ENCODE measurements at places on chromosomes 4 and X.
A peak's percentile ranks its signal among the peaks of the same experiment; 100 is the strongest.

DNA sequence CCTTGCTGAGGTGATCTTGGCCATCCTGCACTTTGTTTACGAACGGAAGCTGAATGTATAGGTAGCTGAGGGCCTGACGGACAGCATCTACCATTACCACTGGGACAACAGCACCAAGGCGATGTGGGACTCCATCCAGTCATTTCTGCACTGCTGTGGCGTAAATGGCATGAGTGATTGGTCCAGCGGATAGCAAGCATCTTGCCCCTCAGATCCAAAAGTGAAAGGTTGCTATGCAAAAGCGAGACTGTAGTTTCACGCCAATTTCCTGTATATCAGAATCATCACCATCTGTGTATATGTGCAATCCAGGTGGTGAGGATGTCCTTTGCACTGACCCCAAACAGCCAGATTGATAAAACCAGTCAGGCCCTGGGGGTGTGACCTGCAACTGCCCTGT is 4.2 kb upstream of the PYURF start:
- no peak for DNase-seq

- no peak for DNase-seq
These were observed 34.8 kb downstream of the ASMT start for GRCh38 chrX:1649621-1650020.

GRCh38 chr4:187184508-187184907 is 460.9 kb upstream of the FAT1 start:
- no peak for DNase-seq

DNA sequence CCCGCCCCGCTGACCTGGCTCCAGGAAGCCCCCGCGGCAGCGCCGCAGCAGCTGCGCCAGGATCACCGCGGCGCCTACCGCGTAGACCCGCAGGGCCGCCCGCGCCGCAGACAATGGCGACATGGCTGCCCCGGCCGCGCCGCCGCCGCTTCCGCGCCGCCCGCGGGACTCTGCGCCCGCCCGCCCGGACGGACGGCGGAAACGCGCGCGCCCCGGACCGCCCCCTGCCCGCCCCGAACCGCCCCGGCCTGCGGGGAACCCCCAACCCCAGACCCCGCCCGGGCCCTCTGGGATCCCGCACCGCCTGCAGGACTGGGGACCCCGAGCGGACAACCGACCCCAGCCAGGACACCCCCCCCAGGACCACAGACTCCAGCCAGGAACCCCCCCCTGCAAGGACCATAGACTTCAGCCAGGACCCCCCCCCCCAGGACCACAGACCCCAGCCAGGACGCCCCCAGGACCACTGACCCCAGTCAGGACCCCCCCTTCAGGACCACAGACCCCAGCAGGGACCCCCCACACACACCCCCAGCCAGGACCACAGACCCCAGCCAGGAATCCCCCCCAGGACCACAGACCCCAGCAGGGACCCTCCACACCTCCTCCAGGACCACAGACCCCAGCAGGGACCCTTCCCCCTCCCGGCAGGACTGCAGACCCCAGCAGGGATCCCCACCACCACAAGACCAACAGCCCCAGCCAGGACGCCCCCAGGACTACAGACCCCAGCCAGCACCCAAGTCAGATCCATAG is at the start of the genes DHRSX and ZBED1:
DHRSX (minus strand) TSS at position 174 of the 756 bp plus-strand sequence; CDS start at position 123, 51 bp downstream.
ZBED1 (minus strand) TSS at position 174 of the 756 bp plus-strand sequence. CDS start 10,257 bp downstream, outside the sequence.
- peak; percentile 50 for DNase-seq

DNA sequence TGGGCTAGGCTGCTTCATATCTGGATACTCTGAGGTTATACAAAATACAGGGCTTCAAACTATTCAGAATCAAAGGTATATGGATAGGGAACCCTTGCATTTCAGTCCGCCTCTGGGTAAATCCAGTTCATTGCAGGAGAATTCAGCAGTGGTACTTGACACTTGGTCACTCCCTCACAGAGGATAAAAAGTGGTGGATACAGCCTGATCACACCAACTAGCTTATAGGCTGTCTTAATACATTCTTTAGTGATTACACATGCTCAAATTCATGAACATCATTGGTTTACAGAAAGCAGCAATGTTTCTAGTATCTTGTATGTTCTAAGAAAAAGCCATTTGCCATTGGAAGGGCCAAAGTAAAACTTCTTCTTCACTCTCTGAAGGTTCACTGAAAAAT is 104.8 kb upstream of the PDE5A start:
- DNase-seq: no peak

DNA sequence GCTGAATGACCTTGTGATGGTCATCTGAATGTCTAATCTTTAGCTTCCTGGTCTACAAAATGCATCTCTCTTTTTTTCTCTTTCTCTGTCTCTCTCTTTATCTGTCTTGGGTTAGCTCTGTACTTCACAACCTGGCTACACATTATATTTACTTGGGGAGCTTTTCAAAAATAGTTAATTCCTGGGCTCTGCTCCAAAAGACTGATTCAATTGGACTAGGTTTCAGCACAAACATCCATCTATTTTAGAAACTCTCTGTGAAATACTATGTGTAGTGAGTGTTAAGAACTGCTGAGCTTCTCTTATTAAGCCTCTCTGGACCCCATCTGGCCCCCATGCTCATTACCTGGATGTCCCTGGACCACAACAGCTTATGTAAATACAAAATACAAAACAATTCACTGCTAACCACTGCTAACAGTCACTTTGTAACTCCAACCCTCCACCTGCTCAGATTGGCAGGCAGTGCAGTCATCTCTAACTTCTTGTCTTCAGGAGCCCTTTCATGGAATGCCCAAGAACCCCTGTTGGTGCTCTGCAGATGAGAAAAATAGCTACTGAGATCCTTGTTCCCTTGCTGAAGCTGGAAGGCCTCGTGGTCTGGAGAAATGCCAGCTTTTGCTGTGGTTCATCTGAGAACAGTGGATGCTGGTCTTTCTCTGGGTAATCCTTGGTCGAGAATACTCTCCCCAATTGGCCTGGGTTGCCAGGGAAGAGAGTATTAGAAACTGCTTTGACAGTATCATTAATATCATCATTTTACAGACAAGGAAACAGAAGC is 14.8 kb upstream of the BOD1L1 start:
- no peak for DNase-seq

GRCh38 chr4:184979461-184980124 is 38.7 kb upstream of the HELT start:
- DNase-seq: no peak

DNA sequence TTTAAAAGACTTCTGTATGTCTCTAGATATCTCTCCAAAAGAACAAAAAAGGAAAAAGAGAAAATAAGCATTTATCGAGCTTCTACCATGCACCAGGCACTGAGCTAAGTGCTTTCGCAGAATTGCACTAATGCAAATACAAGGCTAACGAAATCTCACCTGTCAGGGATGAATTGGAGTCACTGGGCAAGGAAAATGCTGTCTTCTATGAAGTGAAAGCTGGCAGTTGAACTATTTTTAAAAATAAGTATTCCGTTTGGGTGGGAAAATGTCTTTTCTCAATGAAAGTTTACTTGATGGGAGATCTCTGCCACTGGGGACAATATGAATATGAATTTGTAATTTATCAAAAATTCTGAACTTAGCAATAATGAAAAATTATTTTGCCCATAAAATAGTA is 47.6 kb downstream of the COL25A1 start:
- DNase-seq: no peak

- DNase-seq: no peak
These were observed 18.5 kb upstream of the NAT8L start for GRCh38 chr4:2040391-2041238.

DNA sequence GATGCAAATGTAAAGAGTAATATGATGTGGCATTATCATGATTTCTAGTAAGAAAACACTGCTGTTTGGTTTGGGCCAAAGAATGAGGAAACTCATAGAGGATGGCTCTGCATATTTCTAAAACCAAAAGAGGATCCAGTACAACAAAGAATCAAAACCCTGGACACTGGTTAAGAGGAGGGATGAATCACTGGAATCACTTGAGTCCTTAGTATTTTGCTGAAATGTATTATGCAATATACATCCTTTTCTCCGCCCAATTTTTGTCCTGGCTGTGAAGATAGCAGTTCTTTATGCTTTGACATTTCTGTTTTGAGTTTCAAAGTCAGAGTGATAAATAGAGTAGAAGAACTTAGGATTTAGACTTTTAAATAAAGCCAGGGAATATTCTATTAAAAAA is 345.9 kb downstream of the PACRGL start:
- DNase-seq: no peak

- DNase-seq: no peak
These were observed 20.6 kb upstream of the PPP2R2C start for GRCh38 chr4:6492861-6493657.

DNA sequence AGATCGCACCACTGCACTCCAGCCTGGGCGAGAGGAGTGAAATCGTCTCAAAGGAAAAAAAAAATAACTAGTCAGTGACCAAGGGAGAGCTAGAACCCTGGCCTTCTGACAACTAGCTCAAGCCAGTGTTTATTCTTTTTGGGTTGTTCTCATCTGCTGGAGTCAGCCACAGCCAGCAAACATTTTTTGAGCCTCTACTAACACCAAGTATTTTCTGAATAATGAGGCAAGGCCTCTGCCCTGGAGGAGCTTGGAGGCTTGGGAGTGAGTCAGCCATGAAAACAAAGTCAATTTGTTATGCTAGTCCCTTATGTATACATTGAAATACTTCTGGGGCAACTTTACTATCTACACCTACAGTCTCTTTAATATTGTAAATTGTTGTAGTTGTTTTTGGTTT is 46.5 kb downstream of the TMA16 start:
- DNase-seq: no peak

- no peak for DNase-seq
These were observed 95.7 kb downstream of the SHISA3 start for GRCh38 chr4:42492962-42493361.

DNA sequence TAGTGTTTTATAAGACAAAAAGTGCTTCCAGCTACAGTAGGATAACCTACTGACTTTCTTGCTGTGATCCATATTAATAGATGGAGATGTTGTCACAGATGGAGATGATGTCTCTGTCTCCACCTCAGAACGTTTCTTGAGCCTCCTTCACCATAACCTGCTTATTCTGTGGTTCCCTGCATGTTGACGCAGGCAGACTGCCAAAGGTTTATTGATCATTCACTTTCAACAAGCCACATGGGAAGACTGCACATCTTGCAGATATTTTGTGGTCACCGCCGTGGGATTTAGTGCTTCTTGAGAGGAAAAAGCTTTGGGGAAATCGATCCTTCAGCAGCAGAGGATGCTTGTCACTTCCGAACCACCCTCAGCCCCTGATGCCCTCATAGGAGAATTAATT is 943.0 kb upstream of the PRKX start:
- no peak for DNase-seq

DNA sequence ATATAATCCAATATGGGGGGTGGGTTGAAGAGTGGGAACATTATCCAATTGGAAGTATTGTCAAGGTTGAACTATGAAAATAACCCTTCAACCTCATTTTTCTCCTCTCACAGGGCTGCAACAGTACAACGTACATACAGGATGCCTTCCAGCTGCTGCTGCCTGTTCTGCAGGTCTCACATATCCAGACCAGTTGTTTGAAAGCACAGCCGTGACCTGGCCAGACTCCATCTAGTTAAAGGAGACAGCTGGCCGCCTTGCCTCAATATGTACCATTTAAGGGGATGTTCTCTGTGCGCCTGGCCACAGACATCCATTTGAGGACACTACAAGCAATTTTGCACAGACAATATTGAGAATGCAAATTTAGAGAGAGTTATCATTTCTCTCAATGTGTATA is 75.7 kb downstream of the FAM114A1 start:
- no peak for DNase-seq

- DNase-seq: no peak
These were observed 130.8 kb upstream of the IL1RAPL2 start for GRCh38 chrX:104435249-104435648.

DNA sequence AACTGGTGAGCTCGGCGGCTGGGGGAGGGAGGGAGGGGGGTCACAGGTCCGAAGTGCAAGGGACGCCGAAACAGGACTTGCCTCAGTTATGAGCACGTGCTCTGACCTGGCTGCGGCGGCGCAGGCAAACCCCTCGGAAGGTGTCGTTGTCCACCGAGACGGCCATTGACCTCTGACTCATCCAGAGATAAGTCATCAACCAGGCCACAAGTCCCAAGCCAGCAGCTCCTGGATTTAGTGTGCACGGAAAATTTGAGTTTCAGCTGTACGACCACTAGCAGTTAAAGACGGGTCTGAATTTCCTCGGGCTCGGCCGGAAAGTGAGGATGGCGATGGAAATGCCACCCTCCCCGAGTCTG is 674 bp downstream of the SH3D19 start:
- DNase-seq: no peak

GRCh38 chrX:94107981-94108380 is 434.0 kb downstream of the FAM133A start:
- no peak for DNase-seq

DNA sequence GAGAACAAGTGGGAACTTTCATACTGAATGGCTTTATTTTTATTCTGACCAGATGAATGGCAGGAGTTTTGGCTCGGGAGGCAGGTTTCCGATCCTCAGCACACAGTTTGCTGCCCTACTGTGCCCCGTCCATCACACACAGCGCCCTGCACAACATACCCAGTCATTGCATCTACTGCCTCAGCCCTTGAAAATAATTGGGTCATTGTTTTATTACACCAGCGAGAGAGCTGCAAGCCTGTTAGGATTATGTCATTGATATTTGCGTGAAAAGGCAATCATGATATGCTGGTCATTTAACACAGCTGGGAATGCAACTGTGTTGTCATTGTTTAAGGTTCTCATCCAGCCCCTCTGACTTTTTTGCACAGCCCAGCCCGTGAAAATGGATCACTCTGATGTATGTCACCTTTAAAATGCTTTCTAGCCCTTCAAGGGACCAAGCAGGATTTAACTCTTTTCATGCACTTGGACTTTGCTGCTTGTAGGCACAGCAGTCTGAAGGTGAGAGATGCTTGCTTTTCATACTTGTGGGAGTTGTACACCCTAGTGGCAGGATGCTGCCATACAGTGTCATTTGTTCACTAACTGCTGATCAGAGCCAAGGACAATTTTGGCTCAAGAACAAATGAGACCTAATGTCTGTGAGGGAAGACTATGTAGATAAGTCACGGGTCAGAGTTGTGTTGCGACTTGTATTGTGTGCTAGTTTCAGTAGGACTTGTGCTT is 62.3 kb downstream of the RTL9 start:
- DNase-seq: no peak

DNA sequence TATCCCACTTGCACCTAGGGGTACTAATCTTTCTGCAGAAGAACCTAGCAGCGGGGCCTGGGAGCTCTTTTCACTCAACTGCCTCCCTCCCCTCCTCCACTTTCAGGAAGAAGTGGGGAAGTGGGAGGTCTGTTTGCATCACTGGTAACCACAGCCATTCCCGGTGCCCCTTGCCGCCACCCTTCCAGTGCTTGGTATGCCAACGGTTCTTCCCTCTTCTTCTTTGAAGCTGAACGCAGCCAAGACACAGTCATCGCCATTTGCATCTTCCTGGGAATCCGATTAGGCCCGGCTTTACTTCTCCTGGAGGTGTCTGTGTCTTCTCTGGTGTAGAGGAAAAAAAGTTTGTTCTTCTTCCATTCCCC is 47.2 kb upstream of the RBPJ start:
- DNase-seq: no peak

- no peak for DNase-seq
These were observed 4.4 kb downstream of the GPRIN3 start for GRCh38 chr4:89303177-89303576.

DNA sequence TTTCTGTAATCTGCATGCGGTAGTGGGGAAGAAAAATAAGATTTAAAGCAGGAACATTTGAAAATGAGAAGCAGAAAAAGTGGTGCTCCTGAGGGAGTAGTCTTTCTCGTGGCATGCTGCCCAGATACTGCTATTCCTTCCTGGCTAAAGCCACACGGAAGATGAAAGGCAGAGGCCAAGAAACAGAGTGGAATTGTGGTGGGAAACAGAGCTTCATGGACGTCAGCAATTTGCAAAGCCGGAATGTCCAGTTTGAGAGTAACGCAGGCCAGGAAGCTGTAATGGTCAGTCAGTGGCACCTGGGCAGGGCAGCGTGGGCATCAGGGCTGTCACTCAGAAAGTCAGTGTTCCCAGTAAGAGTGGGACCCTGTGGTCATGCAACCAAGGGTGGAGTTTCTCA is 63.7 kb upstream of the FMR1 start:
- DNase-seq: no peak
